ENCODE measurements at places on chromosomes 13 and 19.

DNA sequence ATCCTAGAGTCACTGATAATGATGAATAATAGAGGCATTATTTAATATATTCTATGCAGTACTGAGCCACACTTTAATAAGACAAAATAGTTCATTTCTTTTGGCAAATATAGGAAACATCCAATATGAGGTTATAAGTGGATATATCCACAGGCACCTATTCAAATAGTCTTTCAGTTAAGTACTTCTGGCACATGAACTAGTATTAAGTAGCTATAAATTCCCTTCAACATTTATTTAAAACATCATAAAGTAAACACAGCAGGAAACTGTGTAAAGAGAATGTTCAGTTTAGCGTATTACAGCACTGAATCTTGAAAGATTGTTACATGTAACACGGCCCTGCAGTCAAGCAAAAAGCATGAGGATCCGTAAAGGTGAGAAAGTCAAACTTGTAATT is 463.3 kb upstream of the KLF12 start:
- no peaks in the 10 kb centered on the region for H3K27me3 ChIP-seq
- DNase-seq, result no peak
- no peak overlapping the region for H3K27ac ChIP-seq
- no peak overlapping the region for H3K4me3 ChIP-seq
- H3K36me3 ChIP-seq, result no peaks in the 10 kb centered on the region

DNA sequence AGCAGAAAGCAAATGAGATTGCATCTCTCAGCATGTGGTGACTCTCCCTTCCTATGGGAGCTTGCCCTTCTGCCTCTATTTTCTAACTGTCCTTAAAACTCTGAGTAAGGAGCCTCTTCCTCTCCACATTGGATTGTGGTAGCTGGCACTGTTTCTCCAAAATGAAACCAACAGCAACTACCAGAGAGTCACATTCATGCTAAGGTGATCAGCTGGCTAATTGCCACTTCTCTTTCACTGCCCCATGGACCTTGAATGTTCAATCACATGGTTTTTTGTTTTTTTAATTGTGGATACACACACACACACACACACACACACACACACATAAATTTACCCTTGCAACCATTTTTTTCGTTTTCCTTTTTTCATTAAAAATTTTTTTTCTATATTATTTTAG is 154.7 kb upstream of the TSC22D1 start:
- no peak for DNase-seq
- H3K4me1 ChIP-seq, result peaks cover 3% of the 10 kb centered on the region
- no peaks in the 10 kb centered on the region for H3K36me3 ChIP-seq
- H3K4me3 ChIP-seq, result no peak overlapping the region

DNA sequence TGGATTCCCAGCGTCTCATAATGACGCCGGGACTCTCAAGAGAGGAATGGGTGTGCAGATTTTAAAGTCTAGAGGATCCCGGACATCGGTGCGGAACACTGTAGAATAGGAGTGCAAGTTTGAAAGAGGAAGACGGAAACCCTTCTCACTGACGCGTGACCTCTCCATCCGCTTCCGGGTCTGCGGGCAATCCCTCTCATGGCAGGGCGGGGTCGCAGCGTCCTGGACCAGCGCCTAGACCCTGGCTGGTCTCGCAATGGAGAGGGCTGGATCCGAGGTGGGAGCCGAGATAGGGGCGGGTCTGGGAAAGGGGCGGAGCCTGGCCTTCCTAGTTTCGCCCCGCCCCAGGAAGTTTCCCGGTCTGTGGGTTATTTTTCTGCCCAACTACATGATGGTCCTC is 4.6 kb upstream of the ZNF845 start:
- H3K27ac ChIP-seq, result no peak overlapping the region
- no peak for DNase-seq
- H3K27me3 ChIP-seq, result no peaks in the 10 kb centered on the region
- H3K4me3 ChIP-seq, result no peak overlapping the region
- H3K36me3 ChIP-seq, result no peaks in the 10 kb centered on the region

DNA sequence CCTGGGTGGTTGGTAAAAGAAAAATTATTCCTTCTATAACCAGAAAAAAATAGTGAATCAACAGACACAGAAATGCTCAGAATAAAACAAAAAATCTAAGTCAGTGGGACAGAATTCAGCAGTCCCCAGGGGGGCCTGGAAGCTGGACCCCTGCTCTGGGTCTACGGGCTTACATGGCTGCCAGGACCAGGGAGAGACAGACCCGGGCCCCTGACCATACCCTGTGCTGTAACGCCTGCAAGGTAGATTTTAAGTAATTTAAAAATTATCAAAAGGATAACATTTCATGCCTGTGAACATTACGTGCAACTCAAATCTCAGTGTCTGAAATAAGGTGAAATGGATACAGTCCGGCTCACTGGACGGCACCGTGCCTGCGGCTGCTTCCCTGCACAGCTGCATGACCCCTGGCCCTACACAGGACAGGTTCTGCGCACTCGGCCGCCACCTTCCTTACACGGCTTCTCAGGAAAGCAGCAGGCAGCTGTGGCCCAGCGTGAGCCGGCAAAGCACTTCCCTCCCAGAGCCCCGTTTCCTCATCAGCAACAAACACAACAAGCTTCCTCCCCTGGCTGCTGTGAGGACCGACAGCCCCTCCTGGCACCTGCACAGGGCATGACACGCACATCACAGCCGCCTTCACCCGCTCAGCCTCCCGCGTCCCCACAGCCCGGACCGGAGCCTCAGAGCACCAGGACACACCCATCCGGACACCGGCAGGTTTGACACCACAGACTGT is 22.2 kb downstream of the RASA3 start:
- peaks cover 13% of the 10 kb centered on the region for H3K4me1 ChIP-seq
- no peak overlapping the region for H3K4me3 ChIP-seq
- H3K36me3 ChIP-seq, result no peaks in the 10 kb centered on the region
- DNase-seq, result peak; percentile 77

- no peak overlapping the region for H3K4me3 ChIP-seq
- no peaks in the 10 kb centered on the region for H3K36me3 ChIP-seq
- no peak overlapping the region for H3K27ac ChIP-seq
- H3K4me1 ChIP-seq, result no peaks in the 10 kb centered on the region
Observed at GRCh38 chr13:68506888-68507551, 1276.9 kb upstream of the PCDH9 start.

GRCh38 chr19:6801485-6802086 is 29.1 kb downstream of the VAV1 start:
- no peaks in the 10 kb centered on the region for H3K36me3 ChIP-seq
- no peaks in the 10 kb centered on the region for H3K27me3 ChIP-seq
- H3K4me1 ChIP-seq, result peaks cover 2% of the 10 kb centered on the region
- no peak overlapping the region for H3K4me3 ChIP-seq
- H3K27ac ChIP-seq, result no peak overlapping the region

GRCh38 chr13:47303626-47304025 is 406.8 kb upstream of the HTR2A start:
- no peaks in the 10 kb centered on the region for H3K36me3 ChIP-seq
- H3K27ac ChIP-seq, result no peak overlapping the region
- no peak for DNase-seq
- no peaks in the 10 kb centered on the region for H3K27me3 ChIP-seq
- no peaks in the 10 kb centered on the region for H3K4me1 ChIP-seq

GRCh38 chr19:48644355-48644754 is 1.6 kb downstream of the CA11 start:
- H3K4me3 ChIP-seq, result no peak overlapping the region
- H3K27ac ChIP-seq, result no peak overlapping the region
- H3K36me3 ChIP-seq, result no peaks in the 10 kb centered on the region
- no peak for DNase-seq
- H3K4me1 ChIP-seq, result no peaks in the 10 kb centered on the region

DNA sequence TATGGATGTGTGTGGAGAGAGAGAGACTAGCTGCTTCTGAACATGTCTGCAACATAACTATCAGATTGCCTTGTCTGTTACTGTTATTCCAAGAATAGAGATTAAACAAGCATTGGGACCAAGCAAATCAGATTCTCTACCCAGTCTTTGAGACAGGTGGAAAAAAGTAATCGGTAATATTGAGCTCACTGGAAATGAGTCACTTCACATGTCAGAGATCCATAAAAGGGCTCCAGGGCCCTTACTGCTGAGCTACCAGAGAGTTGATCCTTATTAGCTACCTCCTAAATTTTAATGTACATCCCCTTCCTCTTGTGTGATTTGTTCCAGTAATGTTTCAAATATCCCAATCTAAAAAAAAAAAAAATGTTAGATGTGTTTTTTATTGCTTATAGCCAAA is 2118.0 kb downstream of the PCDH9 start:
- H3K36me3 ChIP-seq, result no peaks in the 10 kb centered on the region
- DNase-seq, result no peak
- H3K27ac ChIP-seq, result no peak overlapping the region
- no peaks in the 10 kb centered on the region for H3K27me3 ChIP-seq
- no peaks in the 10 kb centered on the region for H3K4me1 ChIP-seq
- H3K4me3 ChIP-seq, result no peak overlapping the region

DNA sequence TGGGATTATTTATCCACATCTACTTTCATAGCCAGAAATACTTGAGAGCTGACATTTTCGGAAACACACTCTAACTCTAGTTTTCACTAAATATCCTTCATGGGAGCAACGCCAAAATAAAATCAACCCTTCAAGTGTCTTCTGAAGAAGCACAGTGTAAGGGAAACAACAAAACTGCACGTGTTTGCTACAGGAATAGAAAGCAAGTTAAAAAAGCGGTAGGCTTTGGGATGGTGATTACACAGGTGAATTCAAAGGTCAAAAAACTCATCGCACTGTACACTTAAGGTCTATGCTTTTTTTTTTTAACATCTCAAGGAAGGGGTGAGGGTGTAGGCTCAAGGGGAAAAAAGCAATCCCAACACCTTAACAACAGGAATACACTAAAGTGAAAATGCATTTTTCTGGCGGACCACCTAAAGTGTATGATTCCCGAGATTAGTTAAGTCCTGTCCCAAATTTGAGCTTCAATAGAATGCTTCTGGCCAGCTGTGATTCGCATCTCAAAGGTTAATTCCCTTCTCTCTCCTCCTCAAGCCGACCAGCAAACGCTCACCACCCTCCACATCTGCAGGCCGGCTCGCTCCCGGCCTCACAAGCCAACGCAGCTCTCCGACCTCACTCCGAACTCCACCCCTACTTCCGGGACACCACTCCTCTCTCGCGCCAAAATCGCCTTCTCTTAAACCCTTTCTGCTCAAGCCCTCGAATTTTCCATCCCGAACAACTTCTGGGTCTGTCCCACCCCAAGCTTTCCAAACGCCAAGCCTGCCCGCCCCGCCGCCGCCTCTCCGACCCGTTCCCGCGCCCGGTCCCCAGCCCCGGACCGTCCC is 1.1 kb downstream of the ARGLU1 start:
- peak overlapping the region; percentile 91 for H3K4me3 ChIP-seq
- no peaks in the 10 kb centered on the region for H3K36me3 ChIP-seq
- H3K27ac ChIP-seq, result peak overlapping the region; percentile 80
- no peaks in the 10 kb centered on the region for H3K27me3 ChIP-seq
- peak; percentile 81 for DNase-seq

GRCh38 chr13:106354961-106355360 is 180.5 kb downstream of the EFNB2 start:
- H3K27me3 ChIP-seq, result no peaks in the 10 kb centered on the region
- H3K4me1 ChIP-seq, result no peaks in the 10 kb centered on the region
- no peak overlapping the region for H3K4me3 ChIP-seq
- no peaks in the 10 kb centered on the region for H3K36me3 ChIP-seq

GRCh38 chr13:80037505-80037888 is 303.4 kb downstream of the SPRY2 start:
- no peaks in the 10 kb centered on the region for H3K4me1 ChIP-seq
- no peak overlapping the region for H3K27ac ChIP-seq
- H3K27me3 ChIP-seq, result no peaks in the 10 kb centered on the region

GRCh38 chr19:11373885-11374432 is 507 bp upstream of the SWSAP1 start:
- no peaks in the 10 kb centered on the region for H3K36me3 ChIP-seq
- no peak overlapping the region for H3K4me3 ChIP-seq
- H3K27ac ChIP-seq, result no peak overlapping the region
- DNase-seq, result no peak
- H3K4me1 ChIP-seq, result no peaks in the 10 kb centered on the region

DNA sequence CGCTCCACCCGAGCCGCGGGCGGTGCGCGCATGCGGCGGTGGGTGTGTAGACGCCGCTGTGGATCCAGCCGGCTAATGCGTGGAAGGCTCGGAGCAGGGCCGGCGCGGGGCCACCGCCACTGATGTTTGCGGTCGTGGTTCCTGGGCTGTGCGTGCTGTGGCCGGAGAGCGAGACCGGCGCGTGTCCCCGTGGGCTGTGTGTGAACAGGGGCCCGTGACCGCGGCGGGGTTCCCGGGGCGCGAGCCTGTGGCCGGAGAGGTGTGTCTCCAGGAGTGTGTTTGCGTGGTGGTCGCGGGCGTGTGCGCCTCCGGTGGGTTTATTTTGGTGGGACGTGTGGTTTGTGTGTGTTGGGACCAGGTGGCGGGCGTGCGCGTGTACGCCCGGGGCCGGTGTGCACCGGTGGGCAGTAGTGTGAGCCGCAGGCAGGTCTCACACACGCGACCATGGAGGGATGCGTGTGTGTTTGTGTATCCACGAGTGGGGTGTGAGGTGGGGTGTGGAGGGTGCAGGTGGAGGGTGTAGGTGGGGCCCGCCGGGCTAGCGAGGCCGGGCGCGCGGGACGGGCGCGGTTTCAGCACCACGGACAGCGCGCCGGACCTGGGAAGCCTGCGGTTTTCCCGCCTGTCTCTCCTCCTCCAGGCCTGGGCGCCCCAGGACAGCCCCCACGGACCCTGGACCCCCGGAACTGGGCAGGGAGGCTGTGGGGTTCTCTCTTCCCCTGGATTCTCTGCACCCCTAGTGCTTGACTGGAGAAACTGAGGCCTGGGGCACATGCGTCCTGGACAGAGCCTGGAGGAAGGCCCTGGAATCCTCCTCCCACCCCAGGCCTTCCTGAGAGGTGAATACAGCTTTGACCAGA is 1.6 kb downstream of the HCN2 start:
- no peak overlapping the region for H3K4me3 ChIP-seq
- no peaks in the 10 kb centered on the region for H3K4me1 ChIP-seq
- no peak for DNase-seq

GRCh38 chr19:24040621-24041020 is 46.4 kb upstream of the ZNF254 start:
- peaks cover 2% of the 10 kb centered on the region for H3K36me3 ChIP-seq
- no peaks in the 10 kb centered on the region for H3K27me3 ChIP-seq
- H3K4me1 ChIP-seq, result no peaks in the 10 kb centered on the region
- H3K4me3 ChIP-seq, result no peak overlapping the region
- H3K27ac ChIP-seq, result no peak overlapping the region

DNA sequence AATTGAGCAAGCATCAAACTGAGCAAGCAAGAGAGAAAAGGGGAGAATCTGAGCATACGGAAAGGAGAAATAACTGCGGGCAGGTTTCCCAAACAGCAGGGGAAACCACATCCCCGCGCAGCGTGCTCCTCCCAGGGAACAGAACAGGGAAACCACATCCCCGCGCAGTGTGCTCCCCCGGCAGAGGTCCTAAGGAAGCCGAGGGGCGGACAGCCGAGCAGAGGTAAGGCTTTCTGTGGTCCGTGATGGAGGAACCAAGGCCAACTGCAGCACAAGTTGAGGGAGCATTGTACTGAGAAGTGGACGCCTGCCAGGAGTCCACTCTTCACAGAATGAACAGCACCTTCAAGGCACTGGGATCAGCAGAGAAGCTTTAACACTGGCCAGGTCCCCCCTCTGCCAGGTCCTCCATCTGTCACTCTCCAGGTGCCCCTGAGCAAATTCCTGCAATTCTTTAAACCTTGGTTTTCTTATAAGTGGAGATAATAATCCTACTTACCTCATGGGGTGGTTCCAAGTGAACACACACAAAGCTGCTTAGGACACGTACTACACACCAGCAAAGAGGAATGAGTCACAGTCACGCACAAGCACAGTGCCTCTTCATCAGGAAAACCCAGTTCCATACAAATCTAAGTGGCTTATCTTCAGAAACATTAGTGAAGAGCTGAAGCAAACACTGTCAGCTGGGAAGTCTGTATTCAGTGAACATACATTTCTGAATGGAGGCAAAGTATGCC is 23.0 kb upstream of the LAMP1 start:
- DNase-seq, result no peak
- H3K36me3 ChIP-seq, result no peaks in the 10 kb centered on the region
- no peaks in the 10 kb centered on the region for H3K4me1 ChIP-seq
- H3K27ac ChIP-seq, result no peak overlapping the region

All from mesendoderm (in vitro differentiated cells).